ENCODE measurements at places on chromosomes 3 and 15.

GRCh38 chr3:41688595-41689380, 273.1 kb downstream of the ULK4 start:
- no peak for DNase-seq

DNA sequence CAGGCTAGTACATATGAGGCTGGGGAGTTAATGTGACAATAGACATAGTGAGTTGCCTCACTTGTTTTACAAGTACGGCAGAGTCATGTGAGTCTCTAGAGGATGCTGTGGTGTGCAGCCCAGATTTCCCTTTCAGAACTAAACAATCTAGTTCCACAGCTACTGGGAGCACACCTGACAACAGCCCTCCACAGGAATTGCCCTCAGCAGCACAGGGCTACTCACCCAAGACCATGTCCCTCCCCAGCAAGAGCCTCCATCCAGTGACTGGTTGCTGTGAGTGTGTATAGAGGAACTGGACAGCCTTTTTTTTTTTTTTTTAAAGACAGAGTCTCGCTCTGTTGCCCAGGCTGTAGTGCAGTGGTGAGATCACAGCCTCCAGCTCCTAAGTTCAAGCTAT, 40.2 kb upstream of the UBE2E2 start:
- DNase-seq: no peak

- DNase-seq: no peak
Measured at GRCh38 chr15:55894399-55894965, 98.9 kb downstream of the NEDD4 start.

GRCh38 chr3:182046166-182046764, 334.5 kb downstream of the SOX2 start:
- DNase-seq: no peak

DNA sequence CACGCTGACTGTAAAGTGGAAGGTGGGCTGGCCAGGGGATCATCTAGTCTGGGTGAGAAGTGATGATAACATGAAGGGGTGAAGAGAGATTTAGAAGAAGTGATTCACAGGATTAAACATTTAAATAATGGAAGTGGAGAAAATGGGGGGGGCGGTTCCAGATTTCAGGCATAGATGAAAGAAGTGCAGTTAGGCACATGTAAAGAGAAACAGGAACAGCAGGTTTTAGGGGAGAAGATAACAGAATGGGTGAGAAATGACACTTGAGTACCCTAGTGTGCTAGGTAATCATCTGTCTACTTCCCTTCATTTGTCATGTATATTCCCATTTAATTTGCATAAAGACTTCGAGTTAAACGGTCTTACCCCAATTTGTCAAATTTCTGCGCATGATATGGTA, 15.3 kb downstream of the B3GNT5 start:
- DNase-seq: no peak

Measured in HTR-8/SVneo (cell line).